ENCODE measurements at places on chromosomes 2 and 18.

DNA sequence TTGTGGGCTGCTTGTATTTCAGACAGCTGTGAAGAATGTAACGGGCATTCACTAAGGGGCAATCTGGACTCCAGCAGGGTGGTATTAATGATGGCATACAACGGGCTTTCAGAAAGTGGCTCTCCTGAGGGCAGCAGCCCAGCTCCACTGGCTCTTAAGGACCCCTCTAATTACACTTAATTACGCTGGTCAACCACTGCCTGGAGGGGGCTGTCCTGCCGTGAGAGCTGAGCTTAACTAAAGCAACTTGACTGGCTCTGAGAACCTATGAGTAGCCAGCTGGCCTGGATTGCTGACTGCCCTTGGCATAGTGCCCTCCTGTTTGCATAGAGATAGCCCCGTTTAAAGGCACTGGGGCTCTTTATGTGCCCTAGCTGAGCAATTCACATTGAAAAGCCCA is 3.8 kb downstream of the LIPG start:
- peaks cover 22% of the 10 kb centered on the region for H3K4me1 ChIP-seq
- no peak overlapping the region for H3K4me3 ChIP-seq
- peaks cover 49% of the 10 kb centered on the region for H3K27me3 ChIP-seq
- no peak overlapping the region for H3K27ac ChIP-seq
- H3K36me3 ChIP-seq = no peaks in the 10 kb centered on the region

GRCh38 chr2:232342635-232343565 is 35.7 kb upstream of the ALPP start:
- no peak overlapping the region for H3K4me3 ChIP-seq
- DNase-seq = no peak
- H3K4me1 ChIP-seq = no peaks in the 10 kb centered on the region
- H3K36me3 ChIP-seq = no peaks in the 10 kb centered on the region

DNA sequence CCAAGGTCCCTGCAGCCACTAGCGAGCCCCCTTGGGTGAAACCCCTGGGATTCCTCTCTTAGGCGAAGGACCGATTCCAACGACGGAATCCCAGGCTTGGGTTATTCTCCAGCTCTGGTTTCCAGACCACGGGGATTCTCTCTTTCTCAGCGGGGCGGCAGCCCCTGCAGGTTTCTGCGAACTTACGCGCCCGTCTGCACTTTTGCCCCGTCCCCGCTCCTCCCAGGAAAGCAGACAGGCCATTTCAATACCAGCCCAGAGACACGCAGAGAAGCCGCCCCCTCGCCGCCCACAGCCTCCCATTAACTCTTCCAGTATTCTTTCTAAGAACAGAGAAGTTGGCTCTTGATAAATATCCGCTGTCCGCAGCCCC is 1.2 kb downstream of the CBLN2 start:
- no peak overlapping the region for H3K4me3 ChIP-seq
- peaks cover 21% of the 10 kb centered on the region for H3K27me3 ChIP-seq
- H3K27ac ChIP-seq = no peak overlapping the region
- no peaks in the 10 kb centered on the region for H3K36me3 ChIP-seq

- no peak overlapping the region for H3K27ac ChIP-seq
- H3K36me3 ChIP-seq = no peaks in the 10 kb centered on the region
- H3K4me3 ChIP-seq = no peak overlapping the region
- no peak for DNase-seq
- H3K27me3 ChIP-seq = no peaks in the 10 kb centered on the region
Observed at GRCh38 chr2:164808776-164809175, 32.8 kb downstream of the COBLL1 start.

GRCh38 chr18:3757361-3757760 is 307.4 kb downstream of the TGIF1 start:
- no peaks in the 10 kb centered on the region for H3K4me1 ChIP-seq
- no peak for DNase-seq
- no peak overlapping the region for H3K4me3 ChIP-seq
- H3K27ac ChIP-seq = no peak overlapping the region
- H3K27me3 ChIP-seq = no peaks in the 10 kb centered on the region
- H3K36me3 ChIP-seq = no peaks in the 10 kb centered on the region

- DNase-seq = no peak
- no peaks in the 10 kb centered on the region for H3K36me3 ChIP-seq
- peaks cover 13% of the 10 kb centered on the region for H3K27me3 ChIP-seq
- H3K4me3 ChIP-seq = no peak overlapping the region
- H3K27ac ChIP-seq = no peak overlapping the region
- H3K4me1 ChIP-seq = no peaks in the 10 kb centered on the region
Observed at GRCh38 chr18:70221156-70221914, 15.8 kb upstream of the RTTN start.

DNA sequence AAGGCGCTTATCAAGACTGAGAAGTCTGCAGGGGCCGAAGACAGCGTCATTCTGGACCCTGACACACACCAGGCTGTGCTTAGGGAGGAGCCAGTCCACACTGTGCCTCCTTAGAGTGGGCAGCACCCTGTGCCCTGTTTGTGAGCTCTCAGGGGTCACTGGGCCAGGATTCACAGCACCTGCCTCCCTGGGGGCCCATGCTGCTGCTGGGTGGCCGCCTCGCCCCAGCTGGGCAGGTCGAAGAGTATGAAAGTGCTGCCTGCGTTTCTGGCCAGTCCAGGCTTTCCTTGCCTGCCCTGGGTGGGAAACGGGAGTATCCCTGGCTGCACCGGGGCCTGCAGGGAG is 15.4 kb upstream of the GPR55 start:
- no peaks in the 10 kb centered on the region for H3K36me3 ChIP-seq
- H3K27ac ChIP-seq = no peak overlapping the region
- DNase-seq = no peak
- H3K4me1 ChIP-seq = peaks cover 11% of the 10 kb centered on the region
- H3K4me3 ChIP-seq = no peak overlapping the region
- no peaks in the 10 kb centered on the region for H3K27me3 ChIP-seq

GRCh38 chr2:51013079-51013932 is 18.6 kb downstream of the NRXN1 start:
- no peaks in the 10 kb centered on the region for H3K4me1 ChIP-seq
- H3K36me3 ChIP-seq = no peaks in the 10 kb centered on the region
- H3K27me3 ChIP-seq = no peaks in the 10 kb centered on the region
- DNase-seq = no peak
- H3K4me3 ChIP-seq = no peak overlapping the region
- H3K27ac ChIP-seq = no peak overlapping the region

DNA sequence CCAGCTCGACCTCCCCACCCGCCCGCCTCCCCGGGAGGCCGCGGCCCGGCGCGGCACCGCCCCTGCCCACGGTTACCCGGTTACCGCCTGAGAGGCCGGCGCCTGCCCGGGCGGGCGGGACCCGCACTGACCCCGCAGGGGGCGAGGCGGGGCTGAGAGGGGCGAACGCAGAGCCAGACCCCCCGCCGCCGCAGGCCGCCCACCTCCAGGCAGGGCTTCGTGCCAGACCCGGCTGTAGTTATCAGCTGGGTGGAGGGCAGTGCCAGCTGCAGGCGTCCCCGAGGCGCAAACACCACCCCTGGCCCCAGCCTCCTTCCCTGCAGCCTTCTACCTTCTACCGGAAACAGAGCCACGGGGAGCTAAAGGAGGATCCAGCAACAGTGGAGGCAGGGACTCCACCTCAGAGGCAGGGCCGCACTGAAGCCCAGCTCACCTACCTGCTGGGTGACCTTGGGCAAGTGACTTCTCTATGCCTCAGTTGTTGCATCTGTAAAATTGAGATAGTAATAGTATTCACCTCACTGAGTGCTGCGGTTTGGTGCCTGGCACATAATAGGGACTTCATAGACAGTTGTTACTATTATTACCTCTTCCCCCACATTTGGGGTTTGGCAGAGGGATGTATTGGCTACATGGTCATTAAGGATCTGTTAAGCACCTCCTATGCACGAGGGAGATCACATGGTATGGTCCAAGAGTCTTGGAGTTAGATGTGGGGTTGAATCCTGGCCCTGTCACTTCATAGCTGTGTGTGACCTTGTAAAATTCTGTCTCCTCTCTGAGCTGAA is 231.6 kb upstream of the SMAD2 start:
- peaks cover 20% of the 10 kb centered on the region for H3K4me1 ChIP-seq
- no peaks in the 10 kb centered on the region for H3K36me3 ChIP-seq
- peaks cover 6% of the 10 kb centered on the region for H3K27me3 ChIP-seq
